ENCODE measurements at places on chromosomes 13 and 19.
A peak's percentile ranks its signal among the peaks of the same experiment; 100 is the strongest.

- DNase-seq, result peak; percentile 69
Measured at GRCh38 chr19:862581-863314, 3.3 kb downstream of the CFD start.

DNA sequence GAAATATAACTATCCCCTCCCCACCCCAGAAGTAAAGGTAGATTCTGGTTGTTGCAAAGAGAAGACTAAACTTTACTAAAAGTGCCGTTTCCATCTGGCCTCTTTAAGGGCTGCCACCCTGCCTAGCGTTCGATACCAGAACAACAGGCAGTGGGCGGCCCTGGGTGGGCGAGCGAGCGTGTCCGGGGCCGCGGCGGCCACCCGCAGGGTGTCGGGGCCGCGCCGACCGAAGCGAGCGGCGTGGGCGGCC, 2.6 kb downstream of the FGF9 start:
- peak; percentile 29 for DNase-seq

GRCh38 chr19:15532779-15533521, 24.6 kb downstream of the CYP4F22 start:
- DNase-seq, result no peak

- DNase-seq, result no peak
Measured at GRCh38 chr19:31817971-31818797, 468.9 kb upstream of the TSHZ3 start.

DNA sequence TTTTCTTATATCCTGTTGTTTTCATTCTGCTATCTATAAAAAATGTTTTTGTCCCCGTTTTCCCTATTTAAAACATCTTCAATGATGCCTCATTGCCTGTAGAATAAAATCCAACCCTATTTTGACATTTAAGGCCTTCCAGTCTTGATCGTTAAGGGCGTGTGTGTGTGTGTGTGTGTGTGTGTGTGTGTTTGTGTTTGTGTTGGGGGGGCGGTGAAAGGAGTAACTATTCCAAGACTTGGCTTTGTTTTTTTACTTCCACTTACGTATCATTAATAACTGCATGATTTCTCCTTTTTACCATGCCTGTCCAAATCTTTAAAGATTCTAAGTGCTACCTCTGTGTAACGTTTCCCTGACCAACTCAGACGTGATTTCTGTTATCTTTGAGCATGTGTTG, 784 bp downstream of the PIBF1 start:
- no peak for DNase-seq

DNA sequence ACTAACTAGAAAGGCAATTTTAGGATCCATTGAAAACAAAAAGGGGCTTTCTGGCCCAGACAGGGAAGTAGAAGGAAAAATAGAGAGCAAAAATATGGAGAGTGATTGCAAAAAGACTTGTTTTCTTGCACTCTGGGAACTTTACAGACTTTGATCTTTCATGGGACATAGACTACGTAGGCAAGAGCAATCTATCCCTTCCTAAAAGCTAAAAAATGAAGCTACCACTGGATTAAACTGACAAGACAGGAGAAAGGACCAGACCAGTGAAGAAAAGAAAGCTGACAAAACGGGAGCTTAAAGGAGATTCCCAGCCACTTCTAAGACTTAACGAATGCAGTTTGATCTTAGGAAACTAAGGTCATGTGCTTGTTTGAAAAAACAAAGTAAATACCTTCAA, 524.5 kb downstream of the KLF5 start:
- DNase-seq, result no peak

GRCh38 chr13:42996584-42996983, 4.5 kb upstream of the EPSTI1 start:
- DNase-seq, result no peak

GRCh38 chr19:35363711-35364425, 5.6 kb downstream of the FFAR3 start:
- no peak for DNase-seq

GRCh38 chr13:110640591-110641029, 25.3 kb downstream of the NAXD start:
- DNase-seq, result no peak

Measured in stimulated activated CD4-positive, alpha-beta T cell treated with anti-CD3 and anti-CD28 coated beads, Interleukin-12 subunit alpha, Interleukin-12 subunit beta, amount 100 ng/mL, for 4 hours (primary cell).